ENCODE measurements at places on chromosomes 6 and 20.

GRCh38 chr6:101400326-101401135, 7.0 kb downstream of the GRIK2 start:
- DNase-seq, result no peak

- no peak for DNase-seq
Observed at GRCh38 chr6:147868427-147869190, 360.1 kb downstream of the SAMD5 start.

DNA sequence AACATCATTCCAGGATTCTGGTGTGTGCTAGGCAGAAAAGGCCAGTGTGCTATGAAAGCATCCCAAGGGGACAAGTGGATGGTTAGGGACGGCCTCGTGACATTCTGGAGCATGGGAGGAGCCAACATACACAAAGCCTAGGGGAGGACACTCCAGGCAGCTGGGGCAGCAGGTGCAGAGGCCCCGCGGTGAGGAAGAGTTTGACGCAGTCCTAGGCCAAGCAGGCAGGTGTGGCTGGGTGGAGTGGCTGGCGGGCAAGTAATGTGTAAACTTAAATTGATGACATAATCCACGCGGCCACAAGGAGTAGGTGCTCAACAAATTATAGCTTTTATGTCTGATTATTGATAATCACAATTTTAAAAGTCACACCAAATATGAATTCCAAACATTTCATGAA, 93.6 kb downstream of the TMEM242 start:
- peak; percentile 48 for DNase-seq

GRCh38 chr6:3259491-3259958, 778 bp downstream of the PSMG4 start:
- no peak for DNase-seq

- no peak for DNase-seq
Observed at GRCh38 chr6:140393665-140394540, 1019.5 kb upstream of the CITED2 start.

DNA sequence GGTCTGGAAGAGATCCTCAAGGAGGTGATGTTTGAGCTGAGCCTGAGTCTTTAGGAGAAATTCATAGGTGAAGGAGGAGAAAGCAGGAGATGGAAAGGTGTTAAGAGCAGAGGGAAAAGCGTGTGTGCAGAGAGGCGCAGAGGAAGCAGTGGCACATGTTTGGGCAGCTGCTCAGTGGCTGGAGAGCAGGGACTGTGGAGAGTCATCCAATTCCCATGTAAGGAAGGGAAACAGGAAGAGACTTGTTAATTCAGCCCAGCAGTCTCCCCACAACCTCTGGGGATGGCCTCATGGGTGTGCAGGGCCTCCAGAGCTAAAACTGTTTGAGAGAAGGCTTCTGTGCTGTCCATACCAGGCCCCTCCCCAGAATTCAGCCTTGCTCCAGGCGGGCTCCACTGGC, 16.2 kb downstream of the AAR2 start:
- DNase-seq, result no peak

GRCh38 chr6:52596371-52597028, 19.6 kb upstream of the TRAM2 start:
- no peak for DNase-seq

DNA sequence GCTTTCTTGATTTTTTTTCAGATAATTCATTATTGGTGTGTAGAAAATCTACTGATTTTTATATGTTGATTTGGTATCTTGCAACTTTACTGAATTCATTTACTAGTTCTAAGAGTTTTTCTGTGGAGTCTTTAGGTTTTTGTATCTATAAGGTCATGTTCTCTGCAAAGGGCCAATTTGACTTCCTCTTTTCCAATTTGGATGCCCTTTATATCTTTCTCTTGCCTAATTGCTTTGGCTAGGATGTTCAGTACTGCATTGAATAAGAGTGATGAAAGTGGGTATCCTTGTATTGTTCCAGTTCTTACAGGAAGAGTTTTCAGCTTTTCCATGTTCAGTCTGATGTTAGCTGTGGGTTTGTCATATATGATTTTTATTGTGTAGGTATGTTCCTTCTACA, 14.4 kb upstream of the NKX2-4 start:
- DNase-seq, result no peak

- DNase-seq, result no peak
Observed at GRCh38 chr6:20487669-20488375, 46.4 kb upstream of the CDKAL1 start.

DNA sequence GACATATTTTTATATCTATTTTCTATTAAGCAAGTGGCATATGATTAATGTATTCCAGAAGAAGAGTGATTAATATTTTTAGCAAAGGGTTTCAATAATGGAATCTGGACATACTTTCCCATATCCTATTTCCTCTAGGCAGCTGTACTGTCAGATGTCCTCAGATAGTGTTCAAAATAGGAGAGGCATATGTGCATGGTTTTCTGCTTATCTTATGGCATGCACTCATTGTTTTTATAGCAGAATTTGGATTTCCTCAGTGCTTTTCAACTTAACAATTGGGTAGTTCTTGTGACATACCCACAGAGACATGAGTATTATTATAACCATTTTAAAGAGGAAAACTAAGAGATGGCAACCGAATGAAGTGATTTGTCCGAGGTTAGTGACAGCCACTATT, 12.6 kb upstream of the SLC17A5 start:
- DNase-seq, result no peak

DNA sequence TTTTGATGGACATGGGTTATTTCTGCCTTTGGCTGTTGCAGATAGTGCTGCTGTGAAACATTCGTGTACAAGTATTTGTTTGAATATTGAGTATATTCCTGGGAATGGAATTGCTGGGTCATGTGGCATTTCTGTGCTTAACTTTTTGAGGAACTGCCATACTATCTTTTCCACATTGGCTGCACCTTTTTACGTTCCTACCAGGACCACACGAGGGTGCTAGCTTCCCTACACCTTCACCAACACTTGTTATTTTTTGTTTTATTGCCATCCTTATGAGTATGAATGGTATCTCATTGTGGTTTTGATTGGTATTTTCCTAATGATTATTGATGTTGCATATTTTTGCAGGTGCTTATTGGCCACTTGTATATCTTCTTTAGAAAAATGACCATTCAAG, 47.8 kb upstream of the PLCG1 start:
- DNase-seq, result no peak

GRCh38 chr6:499617-500016, 108.1 kb downstream of the IRF4 start:
- DNase-seq, result no peak

DNA sequence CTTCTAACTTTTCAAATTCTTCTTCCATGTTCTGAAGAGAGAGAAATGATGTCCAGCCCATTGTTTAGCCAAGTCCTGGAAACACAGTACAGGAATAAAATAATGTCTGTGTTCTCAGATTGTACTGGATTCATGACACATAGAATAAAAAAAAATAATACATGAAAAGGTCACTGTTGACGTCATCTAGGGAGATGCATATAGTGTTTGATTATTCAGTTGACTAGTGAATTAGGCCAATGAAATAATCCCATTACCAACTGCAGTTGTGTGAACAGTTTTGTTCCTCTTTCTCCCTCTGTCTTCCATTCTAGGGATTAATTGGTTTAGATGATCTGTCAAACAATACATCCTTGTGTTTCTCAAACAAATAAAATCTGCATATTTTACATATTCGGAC, 222.8 kb downstream of the ALDH8A1 start:
- DNase-seq, result no peak

- no peak for DNase-seq
Observed at GRCh38 chr6:43644940-43645612, at the start of gene RSPH9. Gene RSPH9 (plus strand): TSS chr6:43645036. CDS start chr6:43645099, 63 bp downstream.

DNA sequence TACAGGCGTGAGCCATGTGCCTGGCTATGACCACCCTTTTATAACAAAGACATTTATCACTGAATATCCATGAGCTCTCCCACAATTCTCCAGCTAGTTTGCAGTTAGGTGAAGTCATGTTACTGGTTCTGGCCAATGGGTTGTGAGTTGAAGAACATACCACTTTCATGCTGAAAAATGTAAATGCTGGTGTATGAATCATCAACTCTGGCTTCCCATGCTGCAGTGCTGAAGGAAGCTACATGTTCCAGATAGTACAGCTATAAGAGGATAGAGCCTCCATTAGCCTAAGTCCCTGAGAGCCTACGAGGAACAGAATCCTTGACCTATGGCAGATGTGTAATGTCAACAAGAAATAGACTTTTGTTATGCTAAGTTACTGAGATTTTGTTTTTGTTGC, 180.4 kb downstream of the BTBD9 start:
- DNase-seq, result no peak

DNA sequence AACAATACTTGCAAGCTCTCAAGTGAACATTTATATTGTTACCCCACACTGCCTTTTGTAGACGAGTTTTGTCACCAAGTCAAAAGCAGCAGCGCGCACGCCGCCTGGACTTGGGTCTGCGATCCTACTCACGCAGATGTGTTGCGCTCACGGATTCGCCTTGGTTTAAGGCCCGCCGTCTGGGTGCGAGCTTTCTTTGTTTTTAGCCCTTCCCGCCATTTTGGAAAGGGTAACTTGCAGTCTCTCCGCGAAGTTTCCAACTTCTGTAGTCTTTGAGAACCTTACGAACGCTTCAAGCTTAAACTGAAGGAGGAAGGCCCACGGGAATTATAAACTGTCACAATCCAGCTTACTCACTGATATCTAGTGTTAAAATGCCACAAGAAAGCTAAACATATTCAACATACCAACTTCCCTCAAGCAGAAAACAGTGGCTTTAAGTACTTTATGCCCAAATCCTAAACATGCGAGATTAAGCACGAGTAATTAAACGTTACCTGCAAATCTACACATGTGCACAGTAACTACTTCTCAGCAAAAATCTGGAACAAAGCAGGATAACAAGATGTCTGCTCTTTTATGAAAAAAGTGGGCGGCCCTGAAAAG, 80.4 kb upstream of the BTN3A2 start:
- peak; percentile 76 for DNase-seq

DNA sequence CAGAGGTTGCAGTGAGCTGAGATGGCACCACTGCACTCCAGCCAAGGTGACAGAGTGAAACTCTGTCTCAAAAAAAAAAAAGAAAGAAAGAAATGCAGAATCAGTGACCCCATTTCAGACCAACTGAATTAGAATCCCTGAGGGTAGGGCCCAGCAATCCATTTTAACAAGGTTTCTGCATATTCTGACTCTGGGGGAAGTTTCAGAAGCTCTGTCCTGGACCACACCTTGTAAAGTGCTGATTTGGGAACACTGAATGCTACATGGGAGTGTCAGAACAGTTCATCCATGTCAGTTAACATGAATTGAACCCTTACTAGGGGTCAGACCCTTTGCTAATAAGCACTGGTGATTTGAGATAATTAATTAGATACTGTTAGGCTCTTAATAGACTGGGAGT, 52.0 kb downstream of the SNAP25 start:
- DNase-seq, result no peak

GRCh38 chr6:162239330-162239729, 488.2 kb downstream of the PRKN start:
- DNase-seq, result no peak

GRCh38 chr20:24670341-24670872, 201.0 kb downstream of the SYNDIG1 start:
- no peak for DNase-seq

DNA sequence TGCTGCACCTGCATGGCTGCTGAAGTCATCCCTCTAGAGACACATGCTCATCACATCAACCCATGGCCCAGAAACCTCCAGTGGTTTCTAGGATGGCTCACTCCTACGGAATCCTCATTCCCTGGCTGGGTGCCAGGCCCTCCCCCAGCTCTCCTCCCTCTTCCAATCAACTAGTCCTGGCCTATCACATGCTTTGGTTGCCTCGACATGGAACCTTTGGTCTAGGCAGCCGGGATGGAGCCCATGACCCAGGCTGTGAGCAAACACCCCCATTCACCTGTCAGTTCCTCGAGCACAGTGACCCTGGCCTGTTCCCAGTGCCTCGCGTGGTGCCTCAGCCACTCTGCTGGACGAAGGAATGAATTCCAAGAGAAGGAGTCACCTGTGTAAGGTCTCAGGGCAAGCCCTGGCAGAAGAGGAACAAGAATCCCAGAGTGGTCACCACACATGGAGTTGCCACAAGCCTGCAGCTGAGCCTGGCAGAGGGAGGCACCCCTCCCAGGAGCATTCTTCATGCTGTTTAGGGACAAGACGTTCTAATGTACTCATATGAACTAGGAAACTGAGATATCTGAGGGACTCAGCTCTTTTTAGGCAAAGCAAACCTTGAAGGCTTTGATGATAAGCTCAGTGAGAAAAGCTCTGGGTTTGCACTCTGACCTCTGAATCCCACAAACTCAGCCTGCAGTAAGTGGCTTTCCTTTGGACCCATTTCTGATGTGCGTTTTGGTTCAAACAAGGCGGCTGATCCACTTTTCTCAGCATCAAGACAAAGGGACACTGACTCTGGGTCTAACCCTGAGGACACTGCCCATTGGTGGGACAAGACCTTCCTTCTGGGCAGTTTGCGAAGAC, 40.2 kb downstream of the PPP1R3G start:
- DNase-seq, result no peak

DNA sequence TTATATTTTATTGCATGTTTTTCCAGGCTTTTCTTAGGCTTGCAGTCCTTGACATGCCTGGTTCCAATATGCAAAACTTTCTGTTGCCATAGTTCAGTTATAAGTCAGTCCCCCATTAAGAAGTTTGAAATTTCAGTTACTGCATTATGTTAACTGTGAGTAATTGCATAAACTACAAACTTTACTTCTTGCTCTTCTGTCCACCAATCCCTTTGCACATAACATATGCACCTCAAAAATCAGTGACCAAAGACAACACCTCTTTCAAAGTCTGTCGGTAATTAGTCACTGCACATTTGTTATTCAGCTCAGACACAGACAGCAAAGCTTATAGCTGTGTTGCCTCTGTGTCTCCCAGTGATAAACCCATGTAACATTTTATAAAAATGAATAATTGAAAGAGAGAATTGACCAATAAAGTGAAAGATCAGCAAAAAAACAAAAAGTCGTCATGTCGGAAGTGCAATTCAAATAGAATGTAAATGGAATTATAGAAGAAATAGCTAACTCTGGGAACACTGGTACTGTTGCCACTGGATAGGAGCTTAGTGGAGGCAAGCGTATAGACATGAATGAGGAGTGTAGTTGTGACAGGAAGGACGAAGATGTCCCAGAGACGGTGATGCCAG, 50.3 kb upstream of the BTBD3 start:
- no peak for DNase-seq

- DNase-seq, result no peak
Observed at GRCh38 chr6:2625581-2625980, 125.1 kb downstream of the MYLK4 start.

All from right atrium auricular region (tissue), 2 donors.